ENCODE measurements at places on chromosomes 12 and 14. TPM values are rescaled to one million over a fixed set of nuclear protein-coding genes. Genes with fewer than 3 reads are reported as not detected.

DNA sequence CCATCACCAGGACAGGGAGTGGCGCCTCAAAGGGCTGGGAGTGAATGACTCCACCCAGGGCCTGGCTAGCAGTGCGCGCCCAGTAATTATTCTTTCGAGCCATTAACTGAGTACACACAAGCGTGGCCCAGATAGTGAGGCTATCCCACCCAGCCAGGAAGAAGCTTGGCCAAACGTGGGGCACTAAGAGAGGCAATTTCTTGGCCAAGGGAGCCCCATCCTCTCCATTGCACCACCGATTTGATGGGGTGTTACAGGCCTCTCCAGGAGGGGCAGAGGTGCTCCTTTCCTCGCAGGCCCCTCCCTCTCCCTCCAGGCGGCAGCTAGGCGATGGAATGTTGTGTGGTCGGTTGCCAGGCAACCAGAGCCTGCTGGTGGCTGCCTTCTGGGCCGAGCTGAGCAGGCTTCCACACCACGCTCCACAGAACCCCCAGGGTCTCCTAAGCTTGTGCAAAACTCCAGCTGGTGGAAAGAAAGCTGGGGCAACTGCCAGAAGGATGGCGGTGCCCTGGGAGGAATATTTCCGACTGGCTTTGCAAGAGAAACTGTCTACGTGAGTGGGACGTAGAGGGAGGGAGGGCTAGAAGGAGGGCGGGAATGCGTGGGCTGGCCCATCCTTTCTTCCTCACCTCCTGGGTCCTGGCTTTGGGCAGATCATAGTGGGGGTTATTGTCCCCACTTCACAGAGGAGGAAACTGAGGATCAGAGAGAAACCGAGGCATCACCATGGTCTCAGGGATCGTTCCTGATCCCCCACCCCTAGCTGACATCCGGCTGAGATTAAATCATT is at the start of gene CFAP73:
Gene CFAP73 (plus strand): TSS at position 364 of the 790 bp plus-strand sequence. CDS start 134 bp downstream, at position 498.
- no peaks in the 10 kb centered on the region for H3K36me3 ChIP-seq
- no peaks in the 10 kb centered on the region for H3K27me3 ChIP-seq
- H3K4me1 ChIP-seq: peaks cover 17% of the 10 kb centered on the region
- no peak within 1 kb of the TSS for H3K4me3 ChIP-seq

DNA sequence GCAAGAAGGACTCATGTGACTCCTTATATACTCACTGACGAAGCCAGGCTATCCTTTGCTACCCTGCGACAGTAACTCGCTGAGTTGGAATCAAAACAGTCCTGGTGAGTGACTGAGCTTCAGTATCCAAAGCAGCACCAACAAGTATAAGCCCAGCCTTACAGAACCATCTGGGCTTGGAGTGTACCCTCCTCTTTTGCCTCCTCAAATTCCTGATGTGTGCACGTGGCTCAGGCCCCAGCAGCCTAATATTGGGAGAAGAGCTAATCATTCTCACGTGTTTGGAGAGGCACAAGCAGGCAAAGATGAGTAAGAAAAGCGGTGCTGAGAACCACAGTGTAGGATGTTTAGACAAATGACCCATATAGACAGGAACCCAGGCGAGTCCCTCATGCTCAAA is 34.4 kb downstream of the PPTC7 start:
- H3K4me1 ChIP-seq: peaks cover 37% of the 10 kb centered on the region
- no peak overlapping the region for H3K4me3 ChIP-seq
- H3K36me3 ChIP-seq: no peaks in the 10 kb centered on the region

GRCh38 chr14:22448035-22448904 is 140.8 kb downstream of the DAD1 start:
- no peaks in the 10 kb centered on the region for H3K36me3 ChIP-seq
- no peak for DNase-seq
- peaks cover 15% of the 10 kb centered on the region for H3K4me1 ChIP-seq
- H3K27me3 ChIP-seq: no peaks in the 10 kb centered on the region
- H3K27ac ChIP-seq: peak overlapping the region; percentile 57

DNA sequence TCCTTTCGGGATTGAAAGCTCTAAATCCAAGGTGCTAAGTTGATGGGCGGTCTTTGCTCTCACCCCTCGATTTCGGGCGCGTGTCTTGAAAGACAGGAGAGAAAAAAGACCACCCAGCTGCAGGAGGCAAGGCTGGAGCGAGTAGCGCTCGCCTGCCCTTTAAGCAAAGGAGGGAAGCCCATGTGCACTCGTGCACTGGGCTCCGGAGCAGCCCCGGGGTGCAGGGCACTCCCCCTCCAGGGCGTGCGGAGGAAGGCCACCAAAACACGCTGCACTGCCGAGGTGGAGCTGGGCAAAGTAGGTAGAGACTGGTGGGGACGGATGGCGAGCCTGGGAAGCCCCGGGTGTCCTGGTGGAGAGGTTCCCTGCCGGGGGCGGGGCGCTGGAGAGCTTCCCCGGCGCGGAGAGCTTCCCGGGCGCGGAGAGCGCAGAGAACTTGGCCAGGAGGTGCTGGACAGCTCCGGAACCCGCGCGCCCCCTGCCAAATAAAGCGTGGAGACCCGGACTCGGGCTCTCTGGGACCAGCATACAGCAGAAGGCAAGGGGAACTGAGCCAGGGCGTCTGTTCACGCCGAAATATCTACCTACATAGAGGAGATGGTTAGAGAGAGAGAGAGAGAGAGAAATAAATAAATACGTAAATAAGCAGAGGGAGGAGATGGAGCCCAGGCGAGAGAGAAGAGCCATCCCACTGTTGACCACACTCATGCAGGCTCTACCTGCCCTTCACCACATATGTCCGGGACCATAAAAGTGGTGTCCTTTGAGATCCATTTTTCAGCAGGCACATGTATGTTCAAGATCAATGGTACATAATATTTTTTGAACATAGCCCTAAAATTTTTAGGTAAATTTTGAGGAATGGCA is 662 bp upstream of the NELL2 start:
- H3K4me3 ChIP-seq: peak overlapping the region; percentile 33
- no peak for DNase-seq
- H3K27ac ChIP-seq: no peak overlapping the region
- H3K36me3 ChIP-seq: no peaks in the 10 kb centered on the region

DNA sequence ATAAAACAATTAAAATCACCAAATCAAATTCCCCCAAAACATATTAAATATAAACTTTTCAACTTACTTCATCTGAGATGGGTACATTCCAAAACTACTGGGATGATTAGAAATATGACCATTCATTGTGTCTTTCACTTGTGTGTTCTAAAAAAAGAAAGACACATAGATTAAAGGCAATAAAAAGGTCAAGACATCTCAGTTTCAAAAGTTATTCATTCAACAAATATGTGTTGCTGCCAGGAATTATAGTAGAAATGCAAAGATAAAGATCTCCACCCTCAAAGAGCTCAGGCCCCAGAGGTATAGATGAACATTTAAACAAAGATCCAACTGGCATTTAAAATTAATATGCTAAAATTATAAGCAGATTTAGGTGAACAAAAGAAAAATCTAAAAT is 106.4 kb downstream of the EPS8 start:
- DNase-seq: no peak
- no peaks in the 10 kb centered on the region for H3K36me3 ChIP-seq
- no peak overlapping the region for H3K4me3 ChIP-seq
- H3K27me3 ChIP-seq: no peaks in the 10 kb centered on the region
- no peak overlapping the region for H3K27ac ChIP-seq

GRCh38 chr14:68846466-68846865 is 53.6 kb upstream of the ZFP36L1 start:
- no peak overlapping the region for H3K27ac ChIP-seq
- no peaks in the 10 kb centered on the region for H3K27me3 ChIP-seq
- no peak for DNase-seq
- H3K4me3 ChIP-seq: no peak overlapping the region
- H3K4me1 ChIP-seq: no peaks in the 10 kb centered on the region

GRCh38 chr12:52024845-52025230 is 18.1 kb downstream of the TAMALIN start:
- H3K27me3 ChIP-seq: no peaks in the 10 kb centered on the region
- DNase-seq: no peak
- no peaks in the 10 kb centered on the region for H3K4me1 ChIP-seq
- peak overlapping the region; percentile 58 for H3K27ac ChIP-seq
- H3K4me3 ChIP-seq: no peak overlapping the region

TROAP gene
- 3.1 TPM for total RNA-seq

TCTN2 gene
- total RNA-seq: 15.3 TPM

PPP1R36 gene
- total RNA-seq: 0.59 TPM

LRRC10 gene
- total RNA-seq: not detected

GSC gene
- total RNA-seq: 13.1 TPM

FAM161B gene
- 10.7 TPM for total RNA-seq
